ENCODE measurements at places on chromosomes 12 and 14.

- no peak for DNase-seq
Observed at GRCh38 chr14:95136631-95137030, 20.7 kb downstream of the DICER1 start.

DNA sequence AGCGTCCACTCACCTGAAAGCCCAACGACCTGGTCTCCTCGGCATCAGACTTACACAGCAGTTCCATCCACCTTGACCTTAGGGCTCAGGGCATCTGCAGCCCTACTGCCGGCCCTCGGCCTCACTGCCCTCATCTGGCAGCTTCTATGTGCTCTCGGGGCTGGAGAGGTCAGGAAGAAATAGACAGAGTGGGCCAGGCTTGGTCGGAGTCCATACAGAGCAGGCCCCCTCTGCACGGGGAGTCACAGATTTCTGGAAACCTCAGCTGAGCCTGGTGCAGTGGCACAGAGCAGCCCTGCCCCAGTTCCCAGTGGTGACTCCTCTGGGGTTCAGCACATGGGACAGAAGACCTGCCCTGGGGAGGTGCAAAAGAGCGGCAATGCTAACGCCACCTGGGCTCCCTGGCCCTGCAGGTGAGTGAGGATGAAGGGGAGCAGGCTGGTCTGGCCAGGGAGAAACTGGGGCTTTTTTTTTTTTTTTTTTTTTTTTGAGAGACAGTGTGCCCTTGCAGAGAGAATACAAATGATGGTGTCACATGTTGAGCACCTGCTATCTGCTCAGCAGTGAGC, 190.1 kb upstream of the PRMT8 start:
- DNase-seq = no peak

- DNase-seq = no peak
Observed at GRCh38 chr14:101972126-101972866, 7.9 kb downstream of the DYNC1H1 start.

GRCh38 chr12:117347588-117347987, 13.8 kb downstream of the NOS1 start:
- no peak for DNase-seq

Data from DND-41 (cell line).